ENCODE measurements at places on chromosomes 12 and 14.
A peak's percentile ranks its signal among the peaks of the same experiment; 100 is the strongest.

DNA sequence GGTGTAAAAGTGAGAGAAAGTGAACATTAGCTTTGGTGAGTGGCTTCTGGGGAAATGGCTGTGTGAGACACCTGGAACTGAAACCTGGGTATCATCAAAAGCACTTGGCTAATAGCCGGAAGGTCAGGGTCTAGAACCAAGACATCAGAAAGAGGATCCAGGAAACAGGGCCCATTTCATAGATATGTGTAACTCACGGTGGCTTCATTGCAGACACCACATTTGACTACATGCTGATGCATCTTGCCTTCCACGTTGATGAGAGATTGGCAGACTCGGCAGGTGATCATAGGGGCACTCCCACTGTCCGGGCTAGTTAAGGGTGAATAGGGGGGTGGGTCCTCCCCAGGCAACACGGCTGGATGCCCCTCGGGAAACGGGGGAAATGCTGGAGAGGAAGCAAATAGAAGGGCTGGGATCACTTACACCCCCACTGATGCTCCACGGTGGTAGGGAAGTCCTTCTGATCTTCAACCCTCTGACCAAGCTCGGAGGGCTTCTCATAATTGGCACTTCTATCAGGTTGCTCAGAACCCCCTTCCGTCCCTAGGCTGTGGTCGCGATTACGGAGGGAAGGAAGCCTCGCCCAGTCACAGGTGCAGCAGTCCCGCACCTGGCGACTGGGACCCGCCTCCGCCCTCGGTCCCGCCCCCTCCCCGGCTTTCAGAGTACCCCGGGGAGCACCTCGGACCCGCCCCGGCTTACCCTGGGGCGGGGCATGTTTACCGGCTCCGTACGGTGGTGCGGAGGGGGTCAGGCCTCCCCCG lies 593 bp downstream of the PIP4P1 start:
- DNase-seq = no peak

GRCh38 chr12:98419795-98420404 lies 95.5 kb upstream of the TMPO start:
- no peak for DNase-seq

- no peak for DNase-seq
These were observed 103.1 kb downstream of the PRICKLE1 start for GRCh38 chr12:42486407-42486806.

GRCh38 chr12:64858882-64859605 lies 34.6 kb downstream of the TBC1D30 start:
- no peak for DNase-seq

DNA sequence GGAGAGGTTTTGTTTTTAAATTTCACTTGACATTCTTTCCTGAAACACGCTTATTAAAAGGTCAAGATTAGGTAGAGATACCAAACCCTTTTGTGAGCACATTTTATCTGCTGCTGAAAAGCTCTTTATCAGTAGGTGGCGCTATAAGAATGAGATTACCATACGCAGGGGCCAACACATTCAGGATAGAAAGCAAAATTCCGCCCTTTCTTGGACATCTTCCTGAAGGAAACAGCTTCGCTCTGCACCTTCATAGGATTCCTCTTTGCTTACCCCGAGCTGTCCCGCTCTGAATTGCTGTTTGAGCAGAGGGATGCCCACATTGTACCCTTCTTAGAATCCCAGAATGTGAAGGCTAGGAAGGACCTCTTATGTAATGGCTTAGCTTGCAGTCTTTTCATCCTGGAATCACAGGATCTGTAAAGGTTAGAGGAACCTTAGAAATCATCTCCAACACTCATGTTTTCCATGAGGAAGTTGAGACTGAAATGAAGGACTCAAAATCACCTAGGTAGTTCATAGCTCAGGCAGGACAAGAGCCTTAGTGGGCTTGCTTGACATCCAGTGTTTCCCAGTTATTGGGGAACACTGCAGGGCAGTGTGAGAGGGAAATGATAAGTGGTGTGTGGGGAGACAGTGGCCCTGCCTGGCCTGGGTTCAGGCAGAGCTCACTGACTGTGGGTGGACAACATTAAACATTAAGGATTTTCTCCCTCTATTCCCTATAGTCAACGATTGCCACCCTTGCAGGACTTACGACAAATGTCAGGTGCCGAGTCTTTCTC lies 38.7 kb upstream of the CRY1 start:
- DNase-seq = peak; percentile 81

- DNase-seq = no peak
These were observed 687 bp downstream of the IFFO1 start for GRCh38 chr12:6555018-6555691.

- peak; percentile 96 for DNase-seq
These were observed 45.2 kb upstream of the C14orf132 start for GRCh38 chr14:95993768-95994592.

DNA sequence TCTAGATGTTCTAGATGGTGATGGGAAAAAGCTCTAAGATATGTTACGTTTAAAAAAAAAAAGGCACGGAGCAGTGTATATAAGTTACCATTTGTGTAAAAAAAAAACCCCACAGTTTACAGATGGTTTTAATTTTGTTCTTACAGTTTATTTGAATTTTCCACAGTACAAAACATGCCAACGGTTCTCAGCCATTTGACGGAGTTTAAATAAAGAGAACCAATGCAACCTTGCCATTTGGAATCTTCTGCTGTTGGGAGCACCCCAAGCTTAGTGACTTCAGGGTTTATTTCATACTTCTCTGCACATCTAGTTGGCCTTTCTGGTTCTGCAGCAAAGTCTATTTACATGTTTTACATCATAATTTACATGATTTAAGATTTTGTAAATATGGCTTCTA lies 7.7 kb upstream of the HPD start:
- no peak for DNase-seq

Measured in NCI-H1694 (cell line).